ACHN (cell line): ENCODE measurements at places on chromosomes 12 and 14.

DNA sequence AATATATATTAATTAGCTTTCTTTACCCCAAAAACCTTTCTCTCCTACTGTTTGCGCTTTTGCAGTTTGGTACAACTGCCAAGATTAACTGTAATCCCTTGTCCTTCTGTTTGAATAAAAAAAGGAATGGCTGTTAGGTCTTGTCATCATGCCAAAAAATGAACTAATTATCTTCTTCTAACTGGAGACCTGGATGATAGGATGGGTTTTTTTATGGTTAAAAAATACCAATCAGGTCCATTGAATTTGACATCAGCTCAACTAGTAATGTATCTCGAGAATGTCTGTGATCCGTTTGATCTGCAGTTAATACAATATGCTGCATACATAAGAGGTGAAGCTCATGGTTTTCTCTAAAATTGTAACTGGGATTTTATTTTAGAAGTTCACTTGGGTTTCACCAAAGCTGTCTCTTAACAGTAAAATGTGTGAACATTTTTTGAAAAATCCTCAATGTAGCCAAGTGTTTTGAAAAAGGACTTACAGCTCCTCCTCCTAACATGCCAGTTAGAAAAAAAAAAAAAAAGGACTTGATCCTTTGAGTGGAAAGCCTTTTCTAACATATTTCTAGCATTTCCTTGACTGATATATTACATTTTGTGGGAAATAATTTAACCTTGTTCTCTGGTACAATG, 96.8 kb downstream of the SRGAP1 start:
- DNase-seq = no peak

GRCh38 chr12:29429999-29430715, 49.2 kb upstream of the ERGIC2 start:
- no peak for DNase-seq

- no peak for DNase-seq
These were observed 17.1 kb upstream of the NAV3 start for GRCh38 chr12:77813558-77813957.

GRCh38 chr12:109744986-109745942, 31.6 kb downstream of the FAM222A start:
- DNase-seq = no peak

DNA sequence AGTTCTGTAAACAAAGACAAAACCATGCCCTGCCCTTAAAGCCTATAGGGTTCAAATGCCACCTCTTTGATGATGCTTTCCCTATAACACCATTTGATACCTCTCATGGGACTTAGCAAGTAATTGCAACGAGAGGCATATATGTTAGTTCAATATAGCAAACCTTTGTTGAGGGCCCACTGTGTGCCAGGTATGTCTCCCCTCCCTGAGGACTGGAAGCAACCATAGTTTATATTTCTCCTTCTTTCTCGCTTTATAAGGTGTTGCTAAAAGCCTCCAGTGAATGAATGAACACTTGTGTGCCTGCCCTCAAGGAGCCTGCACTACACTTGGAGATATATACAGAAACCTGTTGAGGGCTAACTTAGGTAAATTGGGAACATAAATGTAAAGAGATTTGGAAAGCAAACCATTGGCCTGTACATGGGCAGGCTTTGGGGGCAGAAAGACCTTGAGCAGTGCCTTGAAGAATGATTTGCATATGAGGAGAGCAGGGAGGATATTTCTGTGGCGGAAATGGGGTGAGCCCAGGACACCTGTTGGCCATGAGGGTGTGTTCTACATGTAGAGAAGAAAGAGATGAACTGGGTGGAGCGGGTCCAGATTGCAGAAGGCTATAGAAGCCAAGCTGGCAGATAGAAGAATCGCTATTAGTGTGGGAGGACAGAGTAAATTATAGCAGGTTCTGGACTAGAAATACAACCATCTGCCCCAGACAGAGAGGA, 1.8 kb upstream of the CKAP4 start:
- DNase-seq = no peak

- DNase-seq = no peak
These were observed 4.9 kb downstream of the WSB2 start for GRCh38 chr12:118055865-118056773.

GRCh38 chr12:4323396-4323795, 2.4 kb downstream of the TIGAR start:
- no peak for DNase-seq

DNA sequence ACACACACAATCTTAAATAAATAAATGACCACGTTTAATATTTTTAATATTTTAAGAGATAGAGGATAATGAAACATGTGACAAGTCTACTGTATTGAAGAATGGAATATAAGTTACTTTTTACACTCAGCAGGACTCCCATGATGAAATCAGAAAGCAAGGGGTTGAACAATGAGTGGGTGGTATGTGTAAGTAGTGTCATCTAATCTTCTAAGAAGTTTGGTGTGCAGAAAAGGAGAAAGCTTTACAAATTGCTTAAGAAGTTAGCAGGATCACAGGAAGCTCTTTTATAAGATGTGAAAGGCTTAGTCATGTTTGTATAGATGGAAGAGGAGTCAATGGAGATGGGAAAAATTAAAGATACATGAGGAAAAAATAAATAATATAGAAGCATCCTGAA, 47.8 kb downstream of the SLC15A5 start:
- DNase-seq = no peak

DNA sequence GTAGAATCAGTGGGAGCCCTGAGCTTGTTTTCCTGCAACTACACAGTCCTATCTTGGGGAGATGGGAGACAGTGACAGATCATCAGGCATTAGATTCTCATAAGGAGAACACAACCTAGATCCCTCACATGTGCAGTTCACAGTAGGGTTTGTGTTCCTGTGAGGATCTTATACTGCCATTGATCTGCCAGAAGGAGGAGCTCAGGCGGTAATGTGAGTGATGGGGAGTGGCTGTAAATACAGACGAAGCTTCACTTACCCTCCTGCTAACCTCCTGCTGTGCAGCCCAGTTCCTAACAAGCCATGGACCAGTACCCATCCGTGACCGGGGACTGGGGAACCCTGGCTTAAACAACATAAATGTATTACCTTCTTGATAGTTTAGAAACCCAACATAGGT, 1034.1 kb downstream of the BCL11B start:
- no peak for DNase-seq

DNA sequence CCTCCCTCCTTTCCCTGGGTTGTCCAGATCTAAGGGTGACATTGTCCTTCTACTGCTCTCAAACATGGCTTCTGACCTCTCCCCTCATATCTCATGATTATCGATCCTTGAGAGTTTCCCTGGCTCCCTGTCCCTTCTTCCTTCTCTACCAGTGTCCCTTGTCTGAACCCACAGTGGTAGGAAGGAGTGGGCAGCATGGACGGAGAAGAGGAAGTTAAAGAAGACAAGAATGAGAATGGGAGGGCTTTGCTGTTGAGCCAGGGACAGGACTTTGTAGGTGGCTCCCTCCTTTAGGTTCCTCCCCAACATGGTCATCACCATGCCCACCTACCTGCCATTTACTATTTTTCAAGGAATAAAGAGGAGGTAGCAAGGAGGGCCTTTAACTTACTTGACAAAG, 166.7 kb downstream of the TMEM117 start:
- DNase-seq = no peak
